Stimulated activated CD8-positive, alpha-beta memory T cell treated with anti-CD3 and anti-CD28 coated beads, Interleukin-2, amount 100 ng/mL, for 1 hour (primary cell): ENCODE measurements at places on chromosomes 3 and 15.

- DNase-seq = no peak
These were observed 76.8 kb downstream of the ATP2B2 start for GRCh38 chr3:10428406-10429091.

DNA sequence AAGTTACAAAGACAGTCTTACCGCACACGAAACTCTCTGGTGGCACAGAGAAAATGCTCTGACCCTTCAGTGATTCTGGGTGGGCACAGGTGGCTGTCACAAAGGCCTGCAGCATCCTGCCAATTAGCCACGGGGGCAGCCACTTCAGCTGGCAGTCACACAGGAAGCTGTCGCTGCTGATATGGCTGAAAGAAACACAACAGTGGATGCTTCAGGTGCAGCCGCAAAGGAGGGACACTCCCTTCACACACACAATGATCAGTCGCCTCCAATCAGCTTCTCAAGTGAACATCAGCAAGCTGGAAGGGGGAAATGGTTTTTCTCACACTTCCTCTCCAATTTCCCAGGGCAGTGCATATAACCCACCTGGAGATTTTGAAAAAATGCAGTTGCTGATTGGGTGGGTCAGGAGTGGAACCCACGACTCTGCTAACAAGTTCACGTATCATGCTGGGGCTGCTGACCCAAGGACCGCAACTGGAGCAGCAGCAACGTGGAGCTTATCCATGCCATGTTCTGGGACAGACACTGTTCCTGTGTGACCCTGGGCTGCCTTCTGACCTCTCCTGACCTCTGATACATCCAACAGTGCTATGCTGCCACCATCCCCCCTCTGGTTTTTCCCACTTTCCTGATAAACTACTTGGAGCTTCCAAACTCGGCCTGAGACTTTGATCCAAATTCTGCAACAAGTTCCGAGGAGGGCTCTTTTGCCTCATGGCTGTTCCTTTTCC lies 106.6 kb downstream of the LRIG1 start:
- DNase-seq = no peak

GRCh38 chr3:47082519-47082918 lies 81.4 kb downstream of the SETD2 start:
- no peak for DNase-seq

GRCh38 chr3:78314327-78314726 lies 1274.4 kb downstream of the ROBO2 start:
- DNase-seq = no peak

DNA sequence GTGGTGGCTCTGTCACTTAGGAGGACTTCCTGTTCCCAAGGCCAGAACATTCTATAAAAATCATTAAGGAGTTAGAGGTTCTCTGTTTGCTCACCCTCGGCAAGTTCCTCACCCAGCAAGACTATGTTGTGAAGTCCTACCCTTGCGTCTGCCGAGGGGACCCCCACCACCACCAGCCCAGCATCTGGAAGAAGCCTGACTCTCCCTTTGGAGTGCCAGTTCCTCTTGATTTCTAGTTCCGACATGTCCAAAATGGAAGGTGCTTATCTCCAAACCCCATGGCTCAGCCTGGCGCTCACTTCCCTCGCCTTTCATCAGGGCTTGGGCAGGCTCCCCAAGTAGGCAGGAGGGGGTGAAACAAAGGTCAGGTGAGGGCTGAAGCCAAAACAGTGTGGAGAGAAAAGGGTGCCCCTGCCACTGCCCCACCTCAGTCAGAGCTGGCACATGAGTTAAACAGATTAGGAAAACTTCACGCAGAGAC lies 41.0 kb downstream of the BHLHE40 start:
- DNase-seq = no peak

DNA sequence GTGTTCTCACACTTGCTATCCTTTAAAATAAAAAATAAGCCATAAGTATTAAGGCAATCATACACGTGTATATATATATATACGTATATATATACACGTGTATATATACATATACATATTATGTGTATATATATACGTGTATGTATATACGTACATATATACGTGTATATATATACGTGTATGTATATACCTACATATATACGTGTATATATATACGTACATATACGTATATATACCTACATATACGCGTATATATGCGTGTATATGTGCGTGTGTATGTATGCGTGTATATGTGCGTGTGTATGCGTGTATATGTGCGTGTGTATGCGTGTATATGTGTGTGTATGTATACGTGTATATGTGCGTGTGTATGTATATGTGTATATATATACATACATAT lies 477.3 kb upstream of the ARRDC4 start:
- DNase-seq = no peak

DNA sequence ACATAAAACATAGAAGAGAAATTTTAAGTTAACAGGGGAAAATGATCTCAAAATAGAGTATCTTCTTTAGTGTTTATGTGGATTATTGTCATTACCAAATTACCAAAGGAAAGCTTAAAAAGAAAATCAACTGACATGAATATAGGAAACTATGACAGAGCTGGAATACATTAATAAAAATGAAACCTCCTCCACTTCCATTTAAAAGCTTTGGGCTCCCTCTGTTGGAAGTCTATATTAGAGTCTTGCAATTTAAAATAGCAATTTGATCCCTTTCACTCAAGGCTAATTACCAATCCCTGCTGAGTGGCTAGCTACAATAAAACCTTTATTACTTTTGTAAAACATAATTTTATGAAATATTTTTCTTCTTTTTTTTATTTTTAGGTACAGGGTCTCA lies 61.4 kb upstream of the IMPG2 start:
- no peak for DNase-seq

GRCh38 chr3:132966374-132966773 lies 71.8 kb upstream of the TMEM108 start:
- no peak for DNase-seq

DNA sequence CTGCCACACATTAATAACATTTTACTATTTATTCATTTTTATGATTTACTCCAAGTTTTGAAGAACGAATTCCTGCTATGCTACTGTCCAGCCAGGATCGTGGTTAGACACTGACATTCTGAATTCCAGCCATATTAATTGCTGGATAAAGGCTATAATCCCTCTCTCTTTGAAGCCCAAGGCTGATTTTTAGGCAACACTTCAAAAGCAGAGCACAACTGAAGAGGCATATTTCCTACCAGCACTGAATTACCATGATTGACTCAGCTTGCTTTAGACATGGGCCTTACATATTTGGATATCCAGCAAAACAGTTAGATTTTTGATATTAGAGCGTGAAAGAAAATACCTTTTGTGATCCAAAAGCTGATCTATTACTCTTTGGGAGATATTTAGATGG lies 205.0 kb downstream of the ZIC1 start:
- DNase-seq = no peak

- no peak for DNase-seq
These were observed 543 bp downstream of the MEF2A start for GRCh38 chr15:99566157-99566897.

DNA sequence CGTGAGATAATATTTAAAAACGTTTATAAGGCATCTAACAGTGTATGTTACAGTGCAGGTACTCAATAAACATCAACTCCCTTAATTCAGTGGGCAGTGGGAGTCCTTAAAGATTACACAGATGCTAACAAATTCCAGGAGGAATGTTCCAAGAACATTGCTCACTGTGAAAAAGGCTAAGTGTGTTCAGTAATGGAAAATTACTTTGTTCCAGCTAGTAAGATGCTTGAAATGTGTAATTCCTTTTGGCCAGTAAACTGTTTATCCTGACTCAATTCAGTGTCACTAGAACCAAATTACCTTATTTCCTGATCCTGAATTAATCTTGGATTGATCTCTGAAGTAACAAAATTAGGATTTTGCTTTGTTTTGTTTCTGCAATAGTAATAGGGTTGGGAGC lies 54.2 kb upstream of the SEMA6D start:
- no peak for DNase-seq

- DNase-seq = no peak
These were observed 26.6 kb downstream of the SRPRB start for GRCh38 chr3:133831966-133832801.

DNA sequence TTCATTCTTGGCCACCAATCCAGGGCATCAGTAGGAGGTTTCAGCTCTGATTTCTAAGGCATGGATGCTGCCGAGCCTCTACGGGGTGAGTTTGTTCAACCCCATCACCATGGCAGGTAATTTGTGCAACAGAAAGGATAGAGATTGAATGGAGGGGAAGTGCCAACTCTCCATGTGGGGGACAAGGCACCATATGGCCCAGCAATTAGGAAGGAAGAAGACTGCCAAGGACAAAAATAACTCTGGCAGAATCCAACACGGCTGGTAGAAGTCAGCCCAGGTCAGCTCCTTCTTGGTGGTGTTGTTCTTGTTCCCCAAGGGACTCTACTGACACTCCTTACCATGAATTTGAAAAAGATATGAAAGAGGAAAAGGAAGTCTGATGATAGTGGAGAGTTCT lies 503.9 kb downstream of the MAGI1 start:
- DNase-seq = no peak

GRCh38 chr15:71628988-71629770 lies 181.2 kb upstream of the NR2E3 start:
- no peak for DNase-seq

DNA sequence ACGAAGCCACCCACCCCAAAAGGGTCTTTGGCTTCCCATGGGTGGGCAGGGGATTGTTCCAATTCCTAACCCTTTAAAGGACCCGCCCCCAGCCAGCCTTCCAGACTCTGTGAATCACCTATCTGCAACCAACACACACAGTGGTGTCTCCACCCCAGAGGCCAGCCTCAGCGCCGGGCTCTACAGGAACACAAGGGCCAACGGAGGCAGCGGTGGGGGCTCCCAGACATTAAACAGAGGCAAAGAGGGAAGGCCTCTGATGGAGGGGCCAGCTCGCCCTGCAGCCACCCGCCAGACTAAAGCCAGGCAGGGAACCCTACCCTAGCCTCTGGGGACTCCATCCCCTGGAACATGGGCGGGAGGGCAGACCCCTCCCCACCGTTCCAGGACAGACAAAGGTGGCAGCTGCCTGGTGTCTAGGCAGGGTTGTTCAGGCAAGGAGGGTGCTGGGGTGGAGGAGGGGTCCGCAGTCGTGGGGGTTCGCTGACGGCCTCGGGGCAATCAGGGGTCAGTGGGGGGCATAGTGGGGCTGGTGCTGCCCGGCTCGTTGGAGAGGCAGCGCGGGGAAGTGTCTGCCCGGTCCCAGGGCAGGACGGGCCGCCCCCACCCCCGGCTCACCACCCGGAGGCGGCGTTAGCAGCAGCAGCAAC lies 448 bp downstream of the SHISA5 start:
- no peak for DNase-seq

DNA sequence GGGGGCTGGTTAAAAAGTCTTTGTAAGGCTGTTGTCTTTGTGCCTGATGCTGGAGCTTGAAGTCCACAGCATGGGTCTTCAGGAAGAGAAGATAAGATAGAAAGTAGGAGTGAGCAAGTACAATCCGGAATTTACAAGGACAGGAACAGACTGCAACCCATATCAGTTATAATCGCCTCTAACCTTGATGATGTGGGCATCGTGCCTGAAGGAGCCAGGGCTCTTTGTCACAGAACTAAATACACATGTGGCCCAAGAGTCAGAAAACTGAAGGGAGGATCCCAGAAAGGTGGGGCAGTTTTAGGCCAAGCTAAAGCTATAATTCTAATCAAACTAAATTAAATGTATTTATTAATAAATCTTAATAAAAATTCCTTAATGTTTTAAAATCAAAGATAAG lies 132.2 kb downstream of the TMCO5A start:
- no peak for DNase-seq

DNA sequence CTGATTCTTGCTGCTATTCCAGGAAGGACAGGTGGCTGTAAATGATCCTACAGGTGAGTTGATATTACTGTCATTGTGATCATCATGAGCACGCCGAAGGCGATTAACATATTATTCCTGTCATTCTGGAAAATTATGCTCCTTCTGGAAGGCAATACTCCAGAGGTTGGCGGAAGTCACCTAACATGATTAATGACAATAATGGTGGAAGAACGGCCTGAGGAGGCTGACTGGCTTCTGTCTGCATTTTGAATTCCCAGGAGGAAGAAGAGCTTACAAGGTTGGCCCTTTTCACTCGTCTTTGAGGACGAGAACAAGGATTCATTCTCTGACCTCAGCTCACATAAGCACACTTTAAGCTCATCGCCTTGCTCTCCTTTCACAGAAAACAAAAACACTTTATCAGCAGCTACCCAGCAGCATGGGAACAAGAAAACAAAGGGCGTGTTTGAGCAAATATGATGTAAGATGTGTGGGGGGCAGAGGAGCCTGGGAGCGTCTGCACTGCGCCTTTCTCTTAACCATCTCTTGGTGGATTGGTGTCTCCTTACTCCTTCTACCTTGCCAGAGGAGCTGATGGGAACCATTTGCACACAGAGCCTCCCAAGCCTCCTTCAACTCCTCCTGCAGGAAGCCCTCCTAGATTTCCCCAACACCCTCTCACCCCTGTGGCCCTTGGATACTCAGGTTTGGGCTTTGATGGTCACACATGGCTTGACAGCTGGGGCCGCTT lies 23.0 kb downstream of the ACSBG1 start:
- DNase-seq = no peak

GRCh38 chr15:47339800-47340570 lies 377.3 kb upstream of the SEMA6D start:
- no peak for DNase-seq

DNA sequence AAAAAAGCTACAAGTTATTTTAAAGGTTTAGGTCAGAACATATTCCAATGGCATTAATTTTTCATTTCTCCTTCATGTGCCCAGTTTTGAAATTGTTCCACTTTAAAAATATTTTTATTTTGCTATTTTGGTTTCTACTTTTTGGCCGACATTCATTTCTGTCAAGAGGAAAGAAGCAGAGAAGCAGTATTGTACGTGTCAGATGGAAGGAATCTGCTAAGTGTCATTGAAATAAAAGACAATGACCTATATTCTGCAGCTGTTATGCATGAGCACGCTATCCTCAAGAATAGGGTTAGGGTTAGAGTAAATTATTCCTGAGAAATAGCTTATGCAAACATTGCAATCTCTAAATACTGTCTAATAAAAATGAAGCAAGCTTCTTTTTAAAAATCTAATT lies 941.7 kb downstream of the TUSC7 start:
- DNase-seq = no peak

DNA sequence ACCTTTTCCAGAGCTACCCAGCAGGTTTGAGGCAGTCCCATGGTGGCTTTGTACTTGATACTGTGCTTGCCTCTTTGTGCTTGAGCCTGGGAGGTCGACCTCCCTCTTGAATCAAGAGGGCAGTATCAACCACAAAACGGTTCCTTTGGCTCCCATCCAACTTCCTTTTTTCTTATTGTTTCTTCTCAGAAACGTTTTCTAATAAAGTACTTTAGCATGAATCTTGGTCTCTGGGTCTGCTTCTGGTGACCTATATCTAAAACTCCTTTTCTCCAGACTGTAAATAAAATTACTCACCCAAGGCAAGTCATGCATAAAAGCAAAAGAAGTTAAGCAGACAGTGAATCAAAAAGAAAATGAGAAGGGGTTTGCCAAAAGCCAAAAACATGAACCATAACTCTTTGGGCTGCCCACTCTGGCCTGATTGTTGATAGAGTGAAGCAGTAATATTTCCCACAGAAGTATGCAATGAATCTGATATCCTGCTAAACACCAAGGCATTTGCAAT lies 112.2 kb upstream of the SLC4A7 start:
- DNase-seq = no peak

GRCh38 chr3:197093871-197094270 lies 64.3 kb upstream of the MELTF start:
- DNase-seq = no peak
